H54 (cell line): ENCODE measurements at places on chromosomes 12 and 14.
A peak's percentile ranks its signal among the peaks of the same experiment; 100 is the strongest.

- no peak for DNase-seq
Measured at GRCh38 chr12:94175763-94176668, 27.6 kb downstream of the PLXNC1 start.

DNA sequence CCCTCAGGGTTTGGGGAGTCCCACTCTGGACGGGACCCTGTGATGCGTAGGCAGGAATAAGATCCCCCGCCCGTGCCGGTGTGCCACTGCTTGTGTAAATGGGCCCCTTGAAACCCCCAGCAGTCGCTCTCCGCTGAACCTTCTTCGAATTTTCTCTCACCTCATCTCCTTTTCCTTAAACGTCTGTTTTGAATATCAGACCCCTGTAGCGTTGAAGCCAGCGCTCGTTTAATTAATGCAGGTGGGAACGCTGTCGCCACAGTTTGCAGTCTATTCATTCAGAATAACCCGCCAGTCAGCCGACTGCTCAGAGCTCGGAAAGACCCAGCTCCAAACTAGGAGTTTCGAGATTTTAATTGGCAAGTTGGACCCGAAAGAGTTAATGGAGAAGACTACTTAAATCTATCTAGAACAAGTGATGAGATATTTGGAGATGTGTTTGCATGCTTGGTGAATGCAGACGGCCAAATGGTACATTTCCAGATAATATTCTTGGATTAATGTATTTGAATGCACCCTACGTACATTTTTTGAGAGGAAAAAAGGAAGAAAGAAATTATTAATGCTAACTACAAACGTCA, 739 bp upstream of the PPP2R5E start:
- DNase-seq, result no peak

DNA sequence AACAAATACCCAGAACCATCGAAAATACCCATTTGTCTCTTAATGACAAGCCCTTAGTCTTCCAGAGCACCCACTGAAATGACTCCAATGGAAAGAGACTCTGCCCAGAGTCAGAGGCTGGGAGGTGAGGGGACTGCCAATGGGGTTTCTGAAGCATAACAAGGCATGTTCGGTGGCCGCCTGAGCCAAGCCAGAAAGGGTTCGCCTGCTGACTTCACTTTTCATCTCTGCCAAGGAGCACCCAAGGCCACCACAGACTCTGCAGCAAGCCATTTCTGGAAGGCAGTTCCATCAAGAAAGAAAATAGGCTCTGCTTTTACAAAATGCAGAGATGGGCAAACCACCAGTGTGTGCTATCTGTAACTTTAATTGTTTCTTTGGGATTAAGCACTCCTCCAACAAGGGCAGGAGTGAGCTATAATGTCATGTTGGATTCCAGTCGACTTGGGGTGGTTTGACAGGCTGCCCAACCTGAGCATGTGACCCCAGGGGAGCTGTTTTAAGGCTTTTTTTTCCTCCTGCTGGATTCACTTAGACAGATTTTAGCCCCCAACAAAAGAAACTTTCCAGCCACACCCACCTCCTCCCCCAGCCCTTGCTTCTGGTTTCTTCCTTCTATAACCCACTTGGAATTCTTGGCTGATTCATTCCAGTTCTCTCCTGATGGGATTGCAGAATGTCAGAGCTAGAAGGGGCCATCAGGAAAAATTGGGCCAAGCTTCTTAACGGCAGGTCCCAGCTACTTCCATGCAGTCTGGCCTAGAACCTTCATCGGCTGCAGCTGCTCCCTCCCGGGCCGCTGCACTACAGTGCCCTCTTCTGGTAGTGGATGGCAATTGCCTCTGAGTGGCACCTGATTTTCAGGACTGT, 24.1 kb downstream of the CKAP4 start:
- peak; percentile 76 for DNase-seq

DNA sequence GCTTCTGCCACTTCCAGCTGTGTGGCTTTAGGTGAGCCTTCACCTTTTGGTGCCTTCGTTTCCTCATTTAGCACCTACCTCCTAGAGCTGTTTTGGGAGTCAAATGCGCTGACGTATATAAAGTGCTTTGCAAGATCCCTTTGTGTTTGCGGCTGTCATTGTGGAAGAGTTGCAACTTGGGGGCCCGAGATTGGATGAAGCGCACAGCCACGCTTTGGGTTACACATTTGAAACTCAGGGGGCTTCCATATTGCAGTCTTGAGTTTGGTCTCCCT, 636 bp upstream of the ARL6IP4 start:
- no peak for DNase-seq

DNA sequence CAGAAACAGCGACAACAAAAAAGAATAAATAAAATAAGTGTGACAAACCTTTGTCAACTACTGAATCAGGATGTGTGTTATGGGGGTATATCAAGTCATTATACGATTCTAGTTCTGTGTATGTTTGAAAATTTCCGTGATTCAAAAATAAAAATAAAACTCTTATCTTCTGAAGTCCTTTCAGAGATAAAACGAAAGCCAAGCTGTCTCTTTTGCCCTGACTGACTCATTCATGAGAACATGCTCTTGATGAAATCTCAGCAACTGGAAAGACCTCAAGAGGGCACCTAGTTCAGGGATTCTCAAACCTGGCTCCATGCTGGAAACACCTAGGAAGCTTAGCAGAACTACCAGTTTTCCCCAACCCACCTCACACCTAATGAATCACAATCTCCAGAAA, 9.2 kb downstream of the FOXN3 start:
- DNase-seq, result no peak

GRCh38 chr12:123397400-123397799, 13.5 kb downstream of the KMT5A start:
- DNase-seq, result no peak

DNA sequence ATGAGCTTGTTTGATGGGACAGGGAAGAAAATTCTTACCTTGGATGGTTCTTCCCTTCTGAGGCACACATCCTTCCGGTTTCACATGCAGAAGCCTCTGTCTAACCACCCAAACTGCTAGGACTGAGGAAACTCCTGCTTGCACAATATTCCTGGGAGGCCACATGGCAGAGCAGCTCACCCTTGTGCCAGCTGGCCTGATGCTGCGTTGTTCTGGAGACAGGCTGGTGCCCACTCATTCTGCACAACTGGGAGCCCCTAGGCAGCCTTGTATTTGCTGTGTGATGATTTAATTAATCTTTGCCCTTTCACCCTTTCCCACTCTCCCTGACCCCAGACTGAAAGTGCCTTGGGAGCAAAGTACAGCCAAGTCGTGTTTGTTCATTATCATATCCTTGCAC, 130.8 kb downstream of the RTN1 start:
- DNase-seq, result no peak

DNA sequence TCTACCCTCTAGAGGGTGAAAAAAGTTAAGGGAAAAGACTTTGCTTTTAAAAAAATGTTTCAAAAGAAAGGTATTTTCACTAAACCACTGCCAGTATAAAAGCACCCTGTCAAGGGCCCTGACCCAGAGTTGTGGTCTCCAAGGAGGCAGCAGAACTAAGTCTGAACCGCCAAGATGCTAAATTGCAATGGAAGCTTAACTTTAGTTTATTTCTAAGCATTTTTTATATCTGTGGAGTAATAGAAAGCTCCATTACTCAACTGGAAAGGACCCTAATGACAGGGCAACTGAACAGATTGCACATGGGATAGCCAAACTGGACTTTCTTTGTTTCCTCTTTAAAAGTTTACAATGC, 379.8 kb downstream of the NAV3 start:
- no peak for DNase-seq

DNA sequence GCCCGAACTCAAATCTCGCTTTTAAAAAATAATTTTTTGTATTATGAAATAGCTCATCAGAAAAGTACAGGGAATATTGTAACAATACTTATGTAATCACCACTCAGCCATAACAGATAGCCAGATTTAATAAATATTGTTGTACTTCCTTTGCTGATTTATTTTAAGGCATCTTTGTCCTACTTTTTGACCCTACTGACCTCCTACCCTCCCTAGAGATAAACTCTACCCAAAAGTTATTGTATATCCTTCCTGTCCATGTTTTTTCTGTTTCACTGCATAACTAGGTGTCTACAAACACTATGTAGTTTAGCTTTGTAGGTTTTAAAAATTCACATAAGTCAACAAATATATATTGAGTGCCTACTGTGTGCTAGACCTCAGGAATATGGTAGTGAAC, 25.1 kb downstream of the SOCS2 start:
- no peak for DNase-seq

DNA sequence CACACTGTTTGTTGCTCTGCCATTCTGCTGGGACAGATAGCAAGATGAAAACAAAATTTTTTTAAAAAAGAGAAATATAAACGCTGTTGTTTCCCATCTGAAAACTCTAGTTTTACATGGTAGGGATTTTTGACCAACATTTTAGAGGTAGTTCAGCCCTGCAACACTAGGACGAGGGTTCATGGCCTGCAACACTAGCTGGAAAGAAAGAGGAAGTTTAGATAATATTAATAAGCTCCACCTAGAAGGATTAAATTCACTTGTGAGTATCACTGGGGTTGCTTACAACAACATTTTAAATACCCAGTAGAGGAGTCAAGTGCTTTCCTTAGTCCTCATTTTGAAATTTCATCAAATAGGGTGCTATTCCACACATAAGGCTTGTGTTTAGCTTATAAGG, 68.2 kb downstream of the SRGAP1 start:
- DNase-seq, result no peak

- DNase-seq, result no peak
Measured at GRCh38 chr12:121713793-121714192, 1.2 kb downstream of the TMEM120B start.

DNA sequence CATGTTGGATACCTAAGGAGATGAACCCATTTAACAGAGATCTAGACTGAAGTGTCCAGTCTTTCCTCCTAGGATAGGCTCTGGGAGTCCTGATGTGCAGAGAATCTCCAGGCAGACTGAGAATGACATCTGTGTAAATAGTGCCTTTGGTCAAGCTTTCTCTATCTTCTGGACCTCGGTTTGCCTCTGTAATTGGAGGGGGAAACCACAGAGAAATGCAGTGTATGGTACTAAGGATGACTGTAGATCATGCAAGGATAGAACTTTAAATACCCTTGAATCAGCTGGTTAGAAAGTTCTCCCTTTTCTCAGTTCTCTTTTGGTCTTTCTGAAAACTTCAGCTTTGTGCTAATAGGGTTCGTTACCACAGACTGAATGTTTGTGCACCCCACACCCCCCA, 112.2 kb downstream of the PTPN11 start:
- DNase-seq, result no peak

- DNase-seq, result no peak
Measured at GRCh38 chr12:89893972-89894706, 185.5 kb upstream of the ATP2B1 start.

GRCh38 chr14:101947577-101947903, 16.8 kb upstream of the DYNC1H1 start:
- no peak for DNase-seq

DNA sequence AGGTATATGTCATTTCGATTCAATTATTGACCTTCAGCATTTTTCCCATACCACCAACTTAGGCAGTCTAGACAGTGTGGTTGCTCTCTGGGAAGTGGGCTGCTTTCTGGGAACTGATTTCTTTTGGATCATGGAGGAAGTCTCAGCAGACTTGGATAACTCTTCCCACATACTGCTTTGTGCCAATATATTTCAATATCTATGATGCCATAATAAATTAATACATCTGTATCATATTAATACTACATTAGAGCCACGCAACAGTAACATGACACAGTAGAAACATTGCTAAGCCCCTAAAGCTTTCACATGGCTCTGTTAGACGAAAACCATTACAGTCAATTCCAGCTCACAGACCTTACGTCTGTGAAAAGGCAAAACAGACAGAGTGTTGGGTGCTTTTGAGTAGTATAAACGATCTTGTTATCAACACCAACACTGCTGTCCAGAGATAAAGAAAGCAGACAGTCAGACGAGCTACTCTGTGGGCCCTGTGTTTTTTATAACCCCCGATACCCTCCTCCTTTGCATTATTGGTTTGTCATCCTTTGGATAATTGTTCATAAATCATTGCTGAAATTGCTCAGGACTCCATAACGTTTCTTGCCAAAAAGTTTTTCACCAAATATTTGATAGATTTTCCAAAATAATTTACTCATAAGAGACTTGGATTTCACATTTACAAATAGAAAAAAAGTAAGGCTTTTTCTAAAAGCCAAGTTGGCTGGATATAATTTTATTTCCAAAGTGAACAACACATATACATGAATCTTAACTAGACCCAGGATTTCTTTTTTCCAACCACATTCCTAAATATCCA, 439.7 kb downstream of the ADAMTS20 start:
- DNase-seq, result no peak

DNA sequence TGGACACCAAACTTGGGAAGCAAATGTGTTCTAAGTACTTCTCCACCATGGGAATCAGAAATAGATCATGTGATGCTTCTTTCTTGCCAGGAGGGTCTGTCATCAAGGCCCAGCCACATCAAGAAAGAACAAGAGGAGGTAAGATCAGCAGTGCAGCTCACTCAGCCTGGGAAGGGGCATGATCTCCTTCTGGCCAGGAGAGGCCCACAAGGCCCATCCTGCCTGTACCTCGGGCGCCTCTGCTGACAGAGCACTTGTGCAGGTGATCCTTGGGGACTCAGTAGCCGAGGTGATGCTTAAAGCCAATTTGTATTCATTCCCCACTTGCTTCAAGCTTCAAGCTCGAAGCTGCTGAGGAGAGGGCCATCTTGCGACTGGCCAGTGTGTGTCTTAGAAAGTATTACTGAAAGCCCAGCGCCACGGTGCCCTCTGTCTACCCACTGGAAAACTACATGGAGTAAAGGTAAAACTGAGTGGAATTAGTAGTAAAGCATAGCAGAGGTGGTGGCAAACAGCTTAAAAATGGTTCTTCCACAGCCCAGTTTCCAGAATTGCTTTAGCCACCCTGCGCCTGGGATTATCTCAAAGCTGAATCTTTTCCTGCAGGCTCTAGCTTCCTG, 26.2 kb downstream of the RTRAF start:
- no peak for DNase-seq
